Tibial nerve (tissue), 4 donors: ENCODE measurements at places on chromosomes 6 and 20. TPM values are rescaled to one million over a fixed set of nuclear protein-coding genes. Genes with fewer than 3 reads are reported as not detected.

ZBTB12 gene
- total RNA-seq: 3.1 TPM

- no peaks in the 10 kb centered on the region for H3K4me1 ChIP-seq
- no peaks in the 10 kb centered on the region for H3K36me3 ChIP-seq
- H3K27ac ChIP-seq: no peak overlapping the region
- H3K27me3 ChIP-seq: no peaks in the 10 kb centered on the region
- H3K4me3 ChIP-seq: no peak overlapping the region
Measured at GRCh38 chr6:41716516-41717391, 18.7 kb downstream of the TFEB start.

DNA sequence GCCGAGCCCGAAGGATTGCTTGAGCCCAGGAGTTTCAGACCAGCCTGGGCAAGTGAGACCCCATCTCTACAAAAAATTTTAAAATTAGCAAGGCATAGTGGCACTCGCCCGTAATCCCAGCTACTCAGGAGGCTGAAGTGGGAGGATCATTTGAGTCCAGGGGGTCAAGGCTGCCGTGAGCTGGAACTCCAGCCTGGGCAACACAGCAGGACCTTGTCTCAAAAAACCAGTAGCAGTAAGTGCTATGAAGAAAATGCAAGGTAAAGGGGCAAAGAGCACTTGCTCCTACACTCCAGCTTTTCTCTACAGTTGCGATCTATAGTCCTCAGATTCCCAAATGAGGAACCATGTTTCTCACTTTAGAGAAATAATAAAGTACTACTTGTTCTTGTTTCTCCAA lies 1.8 kb upstream of the DDX39B start:
- peaks cover 4% of the 10 kb centered on the region for H3K4me1 ChIP-seq
- DNase-seq: no peak
- H3K36me3 ChIP-seq: peaks cover 3% of the 10 kb centered on the region
- no peak overlapping the region for H3K4me3 ChIP-seq
- H3K27me3 ChIP-seq: no peaks in the 10 kb centered on the region

DNA sequence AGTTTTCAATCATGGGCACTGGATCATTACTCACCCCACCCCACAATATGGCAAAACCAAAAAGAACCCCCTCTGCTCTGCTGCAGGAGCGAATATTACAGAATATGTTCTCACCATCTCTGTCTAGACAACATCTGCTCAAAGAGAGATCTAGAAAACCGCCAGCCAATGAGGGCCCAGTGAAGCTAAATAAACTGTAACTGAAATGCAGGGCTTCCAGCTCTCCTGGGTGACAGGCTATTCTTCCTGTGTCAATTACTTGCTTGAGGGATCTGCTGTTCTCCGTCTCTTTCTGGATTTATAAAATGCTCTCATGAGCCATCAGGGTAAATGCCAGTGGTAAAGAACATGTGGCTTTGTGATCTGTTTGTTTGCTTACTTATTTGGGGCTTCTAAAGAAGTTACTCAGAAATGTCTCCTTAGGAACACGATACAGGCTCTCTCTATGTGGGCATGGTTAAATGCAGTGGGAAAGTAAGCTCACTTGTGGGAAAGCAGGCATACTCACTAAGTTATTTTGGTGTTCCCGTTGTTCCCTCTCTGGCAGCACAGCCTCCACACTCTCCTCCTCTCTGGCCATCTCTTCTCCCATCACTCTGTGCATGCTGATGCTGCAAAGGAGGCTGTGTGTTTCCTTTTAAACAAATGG lies 44.8 kb downstream of the TTI1 start:
- H3K27me3 ChIP-seq: no peaks in the 10 kb centered on the region
- no peaks in the 10 kb centered on the region for H3K4me1 ChIP-seq
- no peak for DNase-seq
- no peak overlapping the region for H3K4me3 ChIP-seq

DNA sequence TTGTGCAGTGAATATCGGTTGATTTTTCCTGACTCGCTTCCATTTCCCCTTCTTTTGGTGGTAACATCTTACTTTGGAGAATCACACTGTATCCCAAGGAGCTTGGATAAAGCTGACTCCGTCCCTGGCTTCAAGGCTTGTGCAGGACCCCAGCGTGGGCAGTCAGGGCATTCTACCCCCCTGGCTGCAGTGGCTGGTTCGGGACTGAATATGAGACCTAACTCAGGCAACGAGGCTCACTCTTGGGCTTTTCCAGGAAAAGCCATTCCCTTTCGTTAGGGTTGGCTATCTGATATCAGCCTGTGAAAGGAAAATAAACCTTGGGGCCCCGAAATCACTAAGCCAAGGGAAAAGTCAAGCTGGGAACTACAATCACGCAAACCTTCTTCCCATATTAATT lies 30.1 kb upstream of the GJA1 start:
- no peaks in the 10 kb centered on the region for H3K36me3 ChIP-seq
- DNase-seq: no peak
- no peaks in the 10 kb centered on the region for H3K4me1 ChIP-seq
- H3K27me3 ChIP-seq: no peaks in the 10 kb centered on the region
- H3K4me3 ChIP-seq: no peak overlapping the region

- H3K27me3 ChIP-seq: no peaks in the 10 kb centered on the region
- peaks cover 9% of the 10 kb centered on the region for H3K4me1 ChIP-seq
- no peaks in the 10 kb centered on the region for H3K36me3 ChIP-seq
- DNase-seq: no peak
- no peak overlapping the region for H3K4me3 ChIP-seq
Measured at GRCh38 chr6:169362501-169363121, 109.0 kb upstream of the THBS2 start.

DNA sequence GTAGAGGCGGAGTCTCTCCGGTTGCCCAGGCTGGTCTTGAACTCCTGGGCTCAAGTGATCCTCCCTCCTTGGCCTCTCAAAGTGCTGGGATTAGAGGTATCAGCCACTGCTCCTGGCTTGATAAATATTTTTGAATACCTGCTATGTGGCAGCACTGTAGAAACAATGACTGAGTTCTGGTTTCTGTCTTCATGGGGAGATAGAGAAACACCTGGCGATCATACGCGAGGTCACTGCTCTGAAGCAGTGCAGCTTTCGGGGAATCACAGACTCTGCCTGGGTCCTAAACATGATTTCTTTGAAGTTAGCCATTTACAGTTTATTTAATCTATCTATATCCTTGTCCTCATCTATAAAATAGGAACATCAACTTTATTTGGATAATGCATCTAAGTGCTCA lies 31.2 kb downstream of the DOK5 start:
- H3K27me3 ChIP-seq: no peaks in the 10 kb centered on the region
- H3K36me3 ChIP-seq: no peaks in the 10 kb centered on the region
- no peak overlapping the region for H3K27ac ChIP-seq
- H3K4me3 ChIP-seq: no peak overlapping the region
- DNase-seq: no peak

DNA sequence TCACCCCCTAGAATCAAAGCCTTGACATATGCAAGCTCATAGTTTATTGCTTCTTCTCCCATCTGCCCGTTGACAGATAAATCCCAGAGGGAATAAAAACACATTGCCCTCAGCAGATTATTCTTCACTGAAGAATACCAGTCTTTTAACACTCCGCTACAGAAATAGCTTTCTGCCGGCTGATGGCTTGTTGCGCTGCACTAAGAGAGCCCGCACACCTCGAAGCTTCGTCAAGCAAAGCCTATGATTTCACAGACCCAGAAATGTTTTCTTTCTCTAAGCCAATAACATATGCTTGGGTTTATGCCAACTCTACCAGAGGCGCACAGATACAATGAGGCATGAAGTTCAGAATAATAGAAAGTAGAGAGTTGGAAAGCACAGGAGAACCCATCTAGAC lies 208.9 kb upstream of the FOXQ1 start:
- DNase-seq: no peak
- no peaks in the 10 kb centered on the region for H3K36me3 ChIP-seq
- H3K4me1 ChIP-seq: no peaks in the 10 kb centered on the region
- no peaks in the 10 kb centered on the region for H3K27me3 ChIP-seq

- H3K27me3 ChIP-seq: no peaks in the 10 kb centered on the region
- H3K4me1 ChIP-seq: no peaks in the 10 kb centered on the region
- no peak overlapping the region for H3K4me3 ChIP-seq
- no peaks in the 10 kb centered on the region for H3K36me3 ChIP-seq
- DNase-seq: no peak
- H3K27ac ChIP-seq: no peak overlapping the region
Measured at GRCh38 chr6:52115145-52115741, 27.8 kb upstream of the PKHD1 start.

- H3K27ac ChIP-seq: no peak overlapping the region
- H3K4me3 ChIP-seq: no peak overlapping the region
- no peaks in the 10 kb centered on the region for H3K36me3 ChIP-seq
- no peaks in the 10 kb centered on the region for H3K27me3 ChIP-seq
Measured at GRCh38 chr6:45818655-45819054, 197.0 kb downstream of the CLIC5 start.

- H3K4me3 ChIP-seq: no peak overlapping the region
- no peaks in the 10 kb centered on the region for H3K4me1 ChIP-seq
- H3K36me3 ChIP-seq: no peaks in the 10 kb centered on the region
- no peaks in the 10 kb centered on the region for H3K27me3 ChIP-seq
- H3K27ac ChIP-seq: no peak overlapping the region
Measured at GRCh38 chr20:19256906-19257595, 44.6 kb downstream of the SLC24A3 start.

GRCh38 chr6:128632131-128632530 lies 111.7 kb upstream of the PTPRK start:
- no peak overlapping the region for H3K27ac ChIP-seq
- no peak for DNase-seq
- no peak overlapping the region for H3K4me3 ChIP-seq
- H3K27me3 ChIP-seq: no peaks in the 10 kb centered on the region
- H3K36me3 ChIP-seq: no peaks in the 10 kb centered on the region

DNA sequence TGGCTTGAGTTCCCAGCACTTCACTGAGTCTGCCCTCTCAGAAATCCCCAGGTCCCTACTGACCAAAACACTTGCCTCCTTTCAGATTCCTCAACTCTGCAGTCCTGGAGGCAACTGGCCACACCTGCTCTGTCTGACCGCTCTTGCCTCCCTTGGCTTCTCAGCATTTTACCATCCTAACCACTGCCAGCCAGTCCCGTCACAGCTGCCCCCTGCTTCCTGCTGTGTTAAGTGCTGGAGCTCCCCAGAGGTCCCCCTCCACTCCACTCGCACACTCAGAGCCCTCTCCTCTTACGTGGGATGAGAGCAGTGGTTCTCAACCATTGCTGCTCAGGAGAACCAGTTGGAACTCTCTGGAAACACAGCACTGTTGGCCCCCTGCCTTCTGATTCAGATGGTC lies 20.5 kb downstream of the ADAT2 start:
- no peaks in the 10 kb centered on the region for H3K4me1 ChIP-seq
- no peak overlapping the region for H3K27ac ChIP-seq
- DNase-seq: no peak
- no peak overlapping the region for H3K4me3 ChIP-seq

- DNase-seq: no peak
- H3K36me3 ChIP-seq: peaks cover 40% of the 10 kb centered on the region
- H3K4me3 ChIP-seq: no peak overlapping the region
Measured at GRCh38 chr20:20505554-20505953, 137.7 kb downstream of the INSM1 start.

DNA sequence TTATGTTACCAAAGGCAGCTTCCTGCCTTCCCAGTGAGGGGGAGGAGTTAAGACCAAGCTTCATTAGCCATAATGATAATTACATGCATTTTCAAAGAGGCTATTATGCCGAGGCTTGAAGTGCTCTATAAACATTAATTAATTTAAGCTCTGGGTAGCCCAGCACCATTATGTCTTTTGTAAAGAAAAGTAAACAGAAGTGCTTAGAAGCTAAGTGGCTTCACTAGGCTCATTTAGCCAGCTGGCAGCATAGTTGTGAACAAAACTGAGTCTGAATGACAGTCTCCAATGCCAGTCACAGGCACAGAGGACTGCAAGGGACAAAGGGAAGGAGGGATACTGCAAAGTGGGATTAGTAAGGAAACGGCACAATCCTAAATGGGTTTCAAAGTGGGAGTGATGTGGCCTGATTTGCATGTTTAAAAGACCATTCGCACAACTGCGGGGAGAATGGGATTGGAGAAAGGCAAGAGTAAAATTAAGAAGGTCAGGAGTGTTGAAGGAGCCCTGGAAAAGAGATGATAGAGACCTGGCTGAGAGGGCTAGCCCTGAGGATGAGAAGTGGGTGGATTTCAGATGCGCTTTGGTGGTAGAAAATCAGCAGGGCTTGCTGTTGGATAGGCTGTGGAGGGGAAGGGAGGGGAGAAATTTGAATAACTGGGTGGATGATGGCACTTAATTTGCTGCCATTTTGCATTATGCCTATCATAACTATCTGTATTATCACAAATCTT lies 20.1 kb upstream of the ISM1 start:
- H3K27me3 ChIP-seq: no peaks in the 10 kb centered on the region
- H3K36me3 ChIP-seq: no peaks in the 10 kb centered on the region
- H3K4me1 ChIP-seq: no peaks in the 10 kb centered on the region
- H3K27ac ChIP-seq: no peak overlapping the region

GRCh38 chr6:45901767-45902650 lies 113.7 kb downstream of the CLIC5 start:
- H3K36me3 ChIP-seq: no peaks in the 10 kb centered on the region
- H3K4me3 ChIP-seq: no peak overlapping the region
- H3K27ac ChIP-seq: no peak overlapping the region
- no peaks in the 10 kb centered on the region for H3K27me3 ChIP-seq
- DNase-seq: no peak

DNA sequence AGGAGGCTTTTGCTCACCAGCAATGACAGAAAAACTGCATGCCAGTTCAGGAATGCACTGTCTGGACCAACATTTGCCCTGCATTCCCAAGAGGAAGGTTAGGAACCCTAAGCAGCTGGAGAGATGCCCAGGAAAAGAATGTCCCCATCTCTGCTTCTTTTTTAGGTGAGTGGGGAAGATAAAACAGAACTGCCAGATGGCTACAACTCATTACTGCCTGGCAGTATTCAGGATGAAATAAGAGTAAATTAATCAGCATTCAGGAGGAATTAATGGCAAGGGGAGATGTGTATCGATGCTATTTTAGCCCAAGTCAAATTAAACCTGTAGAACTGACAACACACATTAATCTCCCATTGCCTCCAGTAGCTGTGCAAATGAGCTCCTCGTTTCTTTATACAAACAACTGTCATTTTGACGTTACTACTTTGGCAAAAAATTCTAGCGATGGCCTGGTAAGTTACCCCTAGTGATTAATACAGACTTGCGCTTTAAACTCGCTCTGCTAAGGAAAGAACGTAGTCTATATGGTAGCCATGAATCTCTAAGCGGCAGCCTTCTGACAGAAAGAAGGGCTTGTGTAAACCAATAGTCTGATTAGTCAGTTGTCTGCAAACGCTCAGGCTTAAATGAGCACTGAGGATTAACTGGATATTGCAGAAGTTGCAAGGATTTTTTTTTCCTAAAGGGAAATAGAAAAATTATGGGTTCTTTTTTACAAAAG lies 16.7 kb upstream of the SMLR1 start:
- H3K27ac ChIP-seq: no peak overlapping the region
- H3K4me1 ChIP-seq: no peaks in the 10 kb centered on the region
- DNase-seq: no peak
- H3K27me3 ChIP-seq: no peaks in the 10 kb centered on the region
- no peaks in the 10 kb centered on the region for H3K36me3 ChIP-seq

GRCh38 chr6:36556281-36556680 lies 9.0 kb upstream of the STK38 start:
- H3K4me1 ChIP-seq: peaks cover 23% of the 10 kb centered on the region
- no peaks in the 10 kb centered on the region for H3K27me3 ChIP-seq
- H3K36me3 ChIP-seq: no peaks in the 10 kb centered on the region
- no peak for DNase-seq

GRCh38 chr6:161204866-161205557 lies 68.8 kb downstream of the AGPAT4 start:
- no peak for DNase-seq
- no peaks in the 10 kb centered on the region for H3K27me3 ChIP-seq
- H3K4me1 ChIP-seq: no peaks in the 10 kb centered on the region
- no peaks in the 10 kb centered on the region for H3K36me3 ChIP-seq
- H3K27ac ChIP-seq: no peak overlapping the region
